ENCODE measurements at places on chromosomes 16 and 17.
A peak's percentile ranks its signal among the peaks of the same experiment; 100 is the strongest.

DNA sequence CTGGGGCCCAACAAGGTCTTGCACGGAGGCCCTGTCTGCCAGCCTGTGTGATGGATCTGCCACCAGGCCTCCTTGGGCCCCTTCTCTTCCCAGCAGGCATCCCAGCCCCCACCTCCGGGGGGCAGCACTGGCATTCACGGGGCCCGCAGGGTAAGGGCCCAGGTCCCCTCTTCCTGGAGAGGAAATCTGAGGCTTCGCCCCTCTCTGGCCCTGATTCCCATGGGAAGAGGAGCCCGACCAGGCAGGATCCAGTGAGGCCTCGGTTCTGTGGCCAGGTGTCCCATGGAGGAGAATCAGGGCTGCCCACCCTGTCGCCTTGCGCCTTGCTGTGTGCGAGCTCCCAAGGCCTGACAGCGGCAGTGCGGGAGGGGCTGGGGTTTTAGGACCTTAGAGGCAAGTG lies 48.4 kb downstream of the PDPK1 start:
- peak; percentile 30 for DNase-seq

GRCh38 chr17:34706029-34706428 lies 126.6 kb downstream of the TMEM132E start:
- no peak for DNase-seq

GRCh38 chr16:28130099-28131088 lies 66.9 kb upstream of the GSG1L start:
- DNase-seq: no peak

- peak; percentile 10 for DNase-seq
These were observed 1.3 kb downstream of the NF1 start for GRCh38 chr17:31096106-31096436.

- DNase-seq: no peak
These were observed 147.8 kb downstream of the IRF8 start for GRCh38 chr16:86046667-86047270.

DNA sequence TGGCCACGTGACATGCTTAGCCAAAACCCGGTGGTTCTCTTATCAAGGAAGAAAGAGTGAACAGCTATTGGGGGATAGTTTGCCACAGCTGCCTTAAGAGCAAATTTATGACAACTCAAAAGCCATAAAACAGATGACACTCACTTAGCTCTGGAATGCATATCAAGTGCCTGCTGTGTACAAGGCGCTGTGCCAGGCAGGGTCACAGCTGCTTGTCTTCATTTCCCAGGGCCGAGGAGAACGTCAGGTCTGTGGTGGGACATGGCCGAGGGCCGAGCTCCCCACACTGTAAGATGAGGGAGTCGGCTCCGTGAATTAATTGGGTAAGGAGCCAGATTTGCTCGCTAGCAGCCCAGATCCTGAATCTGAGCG lies 14.0 kb downstream of the EEF2K start:
- no peak for DNase-seq

DNA sequence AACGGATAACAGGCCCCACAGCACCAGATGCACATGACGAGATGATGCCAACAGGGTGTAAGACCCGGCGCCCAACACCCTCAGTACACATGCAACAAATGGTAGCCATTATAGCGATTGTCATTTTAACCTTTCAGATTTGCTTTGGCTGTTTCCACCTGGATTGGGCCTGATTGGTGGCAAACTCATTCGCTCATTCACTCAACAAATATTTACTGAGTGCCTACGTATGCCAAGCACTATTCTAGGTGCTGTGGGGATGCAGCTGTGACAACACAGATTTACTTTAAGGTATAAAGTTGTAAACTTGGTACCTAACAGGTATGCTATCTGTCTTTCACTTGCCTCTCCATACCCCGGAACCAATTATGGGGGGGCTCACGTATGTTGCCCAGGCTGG lies 66.8 kb downstream of the SRCIN1 start:
- no peak for DNase-seq

DNA sequence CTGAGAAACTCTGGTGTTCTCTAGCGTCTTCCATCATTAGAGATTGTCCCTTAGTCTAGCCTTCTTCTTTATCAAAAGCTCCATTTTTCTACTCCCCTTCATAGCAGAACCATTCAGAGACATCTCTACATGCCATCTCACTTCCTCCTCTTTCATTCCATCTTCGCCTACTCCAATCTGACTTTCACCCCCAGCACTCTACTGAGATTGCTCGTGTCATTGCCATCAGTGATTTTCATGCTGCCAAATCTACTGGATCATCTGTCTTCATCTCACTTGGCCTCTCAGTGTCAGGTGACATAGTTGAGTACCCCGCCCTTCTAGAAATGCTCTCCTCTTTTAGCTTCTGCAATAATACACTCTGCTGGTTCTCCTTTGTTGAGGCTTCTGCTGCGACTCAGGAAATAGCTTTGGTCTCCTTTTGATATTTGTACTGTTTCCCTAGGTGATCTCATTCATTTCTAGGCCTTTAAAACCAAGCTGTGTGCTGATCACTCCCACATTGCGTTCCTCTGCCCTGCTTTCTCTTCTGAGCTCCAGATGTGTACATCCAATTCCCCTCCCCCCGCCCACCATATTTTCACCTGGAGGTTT lies 119.1 kb downstream of the FTO start:
- no peak for DNase-seq

Data from HuH-7 (cell line).